Chondrocyte (in vitro differentiated cells): ENCODE measurements at places on chromosomes 12 and 14. TPM values are rescaled to one million over a fixed set of nuclear protein-coding genes. Genes with fewer than 3 reads are reported as not detected.

GRCh38 chr14:69637503-69638031 lies 26.2 kb downstream of the SUSD6 start:
- no peak for DNase-seq

DNA sequence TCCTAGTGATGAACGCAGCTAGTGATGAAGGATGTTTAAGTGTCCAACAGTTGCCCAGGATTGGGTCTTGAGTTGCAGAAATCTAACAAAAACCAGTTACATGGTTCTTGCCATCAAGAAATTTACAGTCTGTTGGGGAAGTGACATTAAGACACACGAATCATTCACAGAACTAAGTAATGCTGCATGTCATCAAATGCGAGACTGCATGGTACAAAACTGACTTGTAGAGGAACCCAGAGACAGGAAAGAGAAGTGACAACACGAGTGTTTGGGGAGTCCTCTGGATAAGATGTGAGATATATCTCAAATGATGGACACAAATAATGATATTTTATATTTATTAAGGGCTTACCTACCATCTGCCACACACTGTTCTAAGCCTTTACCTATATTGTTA lies 6.1 kb upstream of the SYNE3 start:
- no peak for DNase-seq

DNA sequence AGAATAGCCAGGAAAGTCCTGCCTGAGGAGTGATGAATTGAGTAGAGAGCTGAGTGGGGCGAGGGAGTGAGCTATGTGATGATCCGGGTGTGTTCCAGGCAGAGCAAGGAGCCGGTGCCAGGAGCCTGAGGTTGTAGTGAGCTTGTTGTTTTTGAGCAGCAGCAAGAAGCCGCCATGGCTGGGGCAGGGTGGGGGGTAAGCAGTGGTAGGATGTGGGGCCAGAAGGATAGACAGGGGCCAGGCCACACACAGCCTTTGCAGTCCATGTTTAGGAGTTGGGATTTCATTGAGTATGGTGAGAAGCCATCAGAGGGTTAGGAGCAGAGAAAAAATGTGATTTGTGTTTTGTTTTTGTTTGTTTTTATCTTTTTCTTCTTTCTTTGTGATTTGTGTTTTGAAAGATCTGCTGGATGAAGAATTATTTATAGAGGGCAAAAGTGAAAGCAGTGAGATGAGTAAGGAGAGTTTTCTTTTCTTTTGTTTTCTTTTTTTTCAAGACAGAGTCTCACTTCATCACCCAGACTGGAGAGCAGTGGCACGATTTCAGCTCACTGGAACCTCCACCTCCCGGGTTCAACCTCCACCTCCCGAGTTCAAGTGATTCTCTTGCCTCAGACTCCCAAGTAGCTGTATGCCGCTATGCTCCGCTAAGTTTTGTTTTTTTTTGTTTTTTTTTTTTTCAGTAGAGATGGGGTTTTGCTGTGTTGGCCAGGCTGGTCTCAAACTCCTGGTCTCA lies 92.3 kb upstream of the BCAT1 start:
- DNase-seq, result no peak

DNA sequence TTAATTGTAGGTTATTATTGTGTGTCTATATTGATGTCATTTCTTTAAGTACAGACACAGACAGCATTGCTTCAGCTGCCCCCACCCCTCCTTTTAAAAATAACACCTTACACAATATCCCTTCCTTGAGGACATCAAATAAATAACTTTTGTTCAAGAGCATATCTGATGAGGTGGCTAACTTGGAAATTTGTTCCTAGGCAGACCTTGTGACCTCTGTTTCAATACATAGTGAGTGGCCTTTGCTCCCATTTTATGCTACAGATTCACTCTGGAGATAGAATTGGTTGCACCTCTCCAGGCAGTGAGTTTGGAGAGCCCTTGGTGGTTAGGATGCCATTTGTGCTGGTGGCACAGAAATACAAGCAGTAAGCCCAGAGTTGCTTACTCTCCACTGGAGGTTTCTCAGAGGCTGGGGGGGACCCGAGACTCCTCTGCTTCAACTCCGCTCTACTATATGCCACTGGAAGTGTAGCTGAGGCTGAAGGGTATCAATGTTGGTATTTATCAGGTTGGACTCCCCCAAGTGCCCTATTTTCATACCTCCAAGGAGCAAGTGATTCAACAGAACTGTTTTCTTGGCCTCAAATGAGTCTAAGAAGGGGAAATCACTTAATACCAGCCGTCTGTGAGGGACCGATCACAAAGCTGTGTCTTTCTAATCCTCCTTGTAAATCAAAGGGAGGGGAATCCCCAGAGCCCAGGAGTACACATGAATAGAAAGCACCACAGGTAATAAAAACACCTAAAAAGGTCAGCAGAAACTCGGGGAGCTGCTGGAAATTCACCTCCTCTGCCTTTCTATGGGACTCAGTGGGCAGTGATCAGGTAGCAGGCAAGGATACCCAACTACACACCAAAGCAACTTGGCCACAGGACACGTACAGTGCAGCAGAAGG lies 463.1 kb downstream of the RAD51B start:
- no peak for DNase-seq

DNA sequence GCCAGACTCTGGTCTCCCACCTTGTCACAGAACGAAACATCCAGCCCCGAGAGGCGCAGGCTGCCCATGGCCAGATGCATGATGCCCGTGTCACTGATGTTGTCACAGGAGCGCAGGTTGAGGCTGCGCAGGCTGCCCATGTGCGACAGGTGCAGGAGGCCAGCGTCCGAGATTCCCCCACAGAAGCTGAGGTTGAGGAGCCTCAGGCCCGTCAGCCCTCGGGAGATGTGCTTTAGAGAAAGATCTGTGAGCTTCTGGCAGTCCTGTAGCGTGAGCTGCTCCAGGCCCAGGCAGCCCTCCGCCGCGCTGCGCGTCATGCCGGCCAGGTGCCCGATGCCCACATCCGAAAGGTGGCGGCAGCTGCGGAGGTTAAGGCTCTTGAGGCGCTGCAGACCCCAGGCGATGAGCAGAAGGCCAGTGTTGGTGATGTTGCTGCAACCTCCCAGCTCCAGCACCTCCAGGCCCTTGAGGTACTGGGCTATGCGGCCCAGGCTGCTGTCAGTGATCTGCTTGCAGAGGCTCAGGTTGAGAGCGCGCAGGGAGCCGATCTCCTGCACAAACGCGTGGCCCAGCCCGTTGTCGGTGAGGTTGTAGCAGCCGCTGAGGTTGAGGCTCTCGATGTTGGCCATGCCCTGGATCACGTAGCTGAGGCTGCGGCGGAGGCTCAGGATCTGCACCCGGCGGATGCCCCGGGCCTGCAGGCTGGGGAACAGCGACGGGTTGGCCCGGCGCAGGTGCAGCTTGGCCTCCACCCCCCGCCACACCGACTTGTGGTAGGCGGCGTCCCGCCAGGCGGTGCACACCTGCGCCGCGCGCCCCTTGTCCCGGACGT lies 991 bp downstream of the FBXL14 start:
- no peak for DNase-seq

GRCh38 chr12:65522956-65523860 lies 244.7 kb downstream of the MSRB3 start:
- no peak for DNase-seq

Gene RPL10L
- not detected in 3 replicates for total RNA-seq

DNA sequence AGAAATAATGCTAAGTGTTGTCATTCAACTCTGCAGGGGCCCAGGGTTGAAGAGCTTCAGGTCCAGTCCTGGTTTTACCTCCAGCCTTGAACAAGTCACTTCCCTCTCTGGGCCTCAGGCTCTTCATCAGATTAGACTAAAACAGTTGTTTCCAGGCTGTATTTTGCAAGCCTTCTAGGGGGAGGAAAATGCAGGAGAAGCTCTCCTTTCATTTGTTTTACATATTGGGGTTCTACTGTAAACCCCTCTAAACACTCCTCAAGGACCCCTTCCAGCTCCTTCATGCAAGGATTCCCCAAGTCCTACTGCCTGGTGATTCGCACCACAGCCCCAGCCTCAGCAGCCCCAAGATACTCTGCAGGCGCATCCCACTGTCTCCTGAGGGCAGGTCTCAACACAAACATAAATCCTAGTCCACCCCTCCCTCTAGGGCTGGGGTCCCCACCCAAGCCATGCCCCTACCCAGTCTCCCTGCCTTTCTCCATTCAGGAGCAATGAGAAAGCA lies 2.7 kb downstream of the SDR9C7 start:
- DNase-seq, result no peak

Gene LGALS3
- 53.5 to 56.2 TPM (median 54.1 TPM) in 3 replicates for total RNA-seq

- DNase-seq, result no peak
These were observed 27.0 kb downstream of the RHOF start for GRCh38 chr12:121766290-121767039.

Gene PDZRN4
- 0.15 to 0.25 TPM (median 0.17 TPM) in 3 replicates for total RNA-seq

DNA sequence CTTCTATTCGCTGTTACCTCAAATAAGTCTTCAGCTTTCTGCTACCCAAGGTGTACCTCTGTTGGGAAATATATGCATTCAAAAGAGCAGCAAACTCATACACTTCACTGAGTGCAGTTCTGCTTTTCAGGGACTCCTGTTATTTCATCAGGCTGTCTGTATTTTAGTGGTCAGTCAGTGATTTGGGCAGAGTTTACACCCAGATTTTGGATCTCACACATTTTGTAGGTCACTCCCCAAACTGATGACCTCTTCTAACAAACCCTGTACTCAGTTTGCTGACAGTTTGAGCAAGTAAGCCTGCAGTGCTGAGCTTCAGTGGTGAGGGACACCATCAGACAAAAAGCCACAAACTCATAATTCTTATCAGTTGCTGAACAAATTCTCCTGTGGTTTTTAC lies 8.2 kb upstream of the WASHC4 start:
- no peak for DNase-seq

DNA sequence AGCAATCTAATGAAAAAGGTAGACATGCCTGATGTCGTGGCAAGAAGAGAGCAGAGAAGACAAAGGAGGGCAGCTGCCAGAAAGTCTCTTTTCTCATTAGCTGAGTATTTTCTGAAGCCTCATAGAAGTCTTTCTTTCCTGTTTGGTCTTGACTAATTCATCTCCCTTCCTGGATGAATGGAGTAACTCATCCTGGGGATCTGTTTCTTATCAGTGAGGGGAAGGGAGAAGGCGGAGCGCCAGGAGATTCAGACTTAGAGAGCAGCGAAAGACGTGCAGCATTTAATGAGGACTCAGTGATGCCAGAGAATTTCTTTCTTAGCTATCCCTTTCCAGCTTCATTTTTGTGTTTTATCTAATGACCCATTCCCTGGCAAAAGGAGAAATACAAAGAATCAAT lies 89.4 kb downstream of the SLC15A4 start:
- DNase-seq, result no peak

Gene JPH4
- 0.20 TPM in 1 of 3 replicates, not detected in the others for total RNA-seq

Gene GLT8D2
- 37.6 to 48.6 TPM (median 38.8 TPM) in 3 replicates for total RNA-seq

Gene SYCP3
- total RNA-seq, result 0.05 TPM in 1 of 3 replicates, not detected in the others

Gene KCNC2
- total RNA-seq, result not detected in 3 replicates

- DNase-seq, result no peak
These were observed 32.6 kb upstream of the PLEKHG3 start for GRCh38 chr14:64671591-64671990.

DNA sequence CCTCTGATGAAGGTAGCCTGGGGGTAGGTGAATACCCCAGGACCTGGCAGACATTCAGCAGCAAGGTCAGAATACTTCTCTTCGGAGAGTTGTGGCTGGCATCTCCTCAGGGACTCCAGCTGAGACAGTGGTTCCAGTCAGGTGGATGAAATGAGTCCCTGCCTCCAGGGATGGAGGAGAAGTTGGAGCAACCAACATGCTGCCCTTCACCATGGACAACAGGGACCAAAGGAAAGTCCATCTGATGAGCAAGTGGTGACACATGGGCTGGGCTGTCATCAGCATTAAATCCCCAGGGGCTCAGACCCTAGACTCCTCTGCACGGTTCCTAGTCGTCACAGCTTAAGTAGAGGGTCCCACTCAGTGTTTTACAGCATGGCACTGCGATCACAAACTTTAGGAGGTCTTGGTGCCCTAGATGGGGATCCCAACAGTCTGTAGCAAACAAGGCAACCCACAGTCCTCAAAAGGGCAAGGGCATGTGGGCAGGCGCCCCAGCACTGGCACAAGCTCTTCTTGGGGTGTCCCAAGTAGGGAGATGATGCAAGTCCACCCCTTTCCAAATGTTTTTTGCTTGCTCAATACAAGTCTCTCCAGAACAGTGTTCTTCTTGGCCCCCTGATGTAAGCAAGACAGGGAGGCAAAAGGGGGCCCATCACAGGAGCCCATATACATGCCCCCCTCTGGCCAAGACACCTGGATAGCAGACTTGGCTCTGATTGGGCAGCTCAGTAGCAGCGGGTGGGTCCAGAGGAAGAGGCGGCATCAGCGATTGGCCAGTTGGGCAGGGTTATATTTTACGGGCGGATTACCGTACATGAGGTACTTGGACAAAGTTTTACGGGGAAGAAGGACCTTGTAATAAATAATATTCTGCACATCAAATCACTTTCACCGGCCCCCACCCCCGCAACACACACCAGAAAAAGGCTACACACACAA lies 10.8 kb upstream of the CDH24 start:
- no peak for DNase-seq

Gene IGF1
- total RNA-seq, result 0.64 to 1.4 TPM (median 1.3 TPM) in 3 replicates

DNA sequence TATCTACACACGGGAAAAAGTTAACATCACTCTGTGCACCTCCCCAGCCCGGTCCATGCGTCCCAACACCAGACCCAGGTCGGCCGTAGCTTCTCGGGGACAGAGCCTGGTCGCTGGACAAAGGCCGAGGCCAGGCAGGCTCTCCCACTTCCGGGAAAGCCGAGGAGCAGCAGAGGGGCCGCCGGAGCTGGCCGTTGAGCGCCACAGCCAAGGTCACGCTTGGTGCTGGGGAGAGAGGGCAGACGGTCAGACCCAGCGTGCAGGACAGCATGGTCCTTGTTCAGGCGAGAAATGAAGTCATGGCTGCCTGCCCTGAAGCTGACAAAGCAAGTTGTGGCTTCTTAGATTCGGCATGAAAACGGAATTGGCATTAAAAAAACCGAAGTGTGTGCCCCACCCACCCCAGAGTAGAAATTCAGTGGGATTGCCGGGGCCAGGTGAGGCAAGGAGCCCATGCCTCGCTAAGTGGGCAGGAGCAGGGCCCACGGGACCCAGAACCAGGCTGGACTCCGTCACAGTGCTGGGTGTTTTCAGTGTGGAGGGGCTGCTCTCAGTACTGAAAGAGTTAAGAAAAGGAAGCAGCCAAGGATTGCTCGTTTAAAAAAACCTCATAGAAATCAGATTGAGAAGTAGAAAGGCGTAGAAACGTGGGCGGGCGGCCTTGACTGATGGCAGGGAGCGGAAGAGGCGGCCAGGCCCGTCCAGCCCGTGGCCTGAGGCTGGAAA lies 4.3 kb downstream of the ARL6IP4 start:
- DNase-seq, result no peak

DNA sequence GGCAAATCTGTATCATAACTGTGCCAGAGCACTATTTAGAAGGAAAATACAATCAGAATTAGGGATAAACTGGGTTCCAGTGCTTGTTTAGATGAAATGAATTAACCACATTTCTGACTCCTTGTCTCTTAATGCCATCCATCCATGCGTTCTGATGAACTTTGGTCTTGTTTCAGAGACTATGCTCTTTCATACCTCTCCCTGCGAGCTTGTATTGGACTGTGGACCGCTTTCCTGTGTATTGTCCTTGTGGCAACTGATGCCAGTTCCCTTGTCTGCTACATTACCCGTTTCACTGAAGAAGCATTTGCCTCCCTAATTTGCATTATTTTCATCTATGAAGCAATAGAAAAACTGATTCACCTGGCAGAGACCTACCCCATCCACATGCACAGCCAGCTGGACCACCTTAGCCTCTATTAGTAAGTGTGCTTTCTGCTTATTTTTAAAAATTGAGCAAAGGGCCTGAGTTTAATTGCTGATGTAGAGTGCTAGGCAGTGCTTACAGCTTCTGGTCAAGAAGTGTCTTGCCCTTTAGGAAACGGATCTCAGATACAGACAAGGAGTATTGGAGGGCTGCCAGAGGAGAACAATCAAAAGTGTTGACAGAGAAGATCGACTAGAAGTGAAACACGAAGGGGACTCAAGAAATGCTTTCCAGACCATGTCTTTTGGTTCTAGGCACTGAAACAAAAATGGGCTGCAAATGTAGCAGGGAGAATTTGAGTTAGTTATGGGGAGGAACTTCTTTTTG lies 46.7 kb downstream of the SLC4A8 start:
- DNase-seq, result no peak

Gene KRT73
- total RNA-seq, result not detected in 3 replicates
